Fibroblast of villous mesenchyme (primary cell): ENCODE measurements at places on chromosomes 1 and 21. TPM values are rescaled to one million over a fixed set of nuclear protein-coding genes. Genes with fewer than 3 reads are reported as not detected.

GRCh38 chr1:76154206-76154956 lies 79.8 kb downstream of the ST6GALNAC3 start:
- peak; percentile 68 for DNase-seq

GRCh38 chr1:50152236-50152635 lies 43.5 kb downstream of the ELAVL4 start:
- DNase-seq, result no peak

- no peak for DNase-seq
Observed at GRCh38 chr1:11578004-11578403, 76.2 kb downstream of the FBXO2 start.

DNA sequence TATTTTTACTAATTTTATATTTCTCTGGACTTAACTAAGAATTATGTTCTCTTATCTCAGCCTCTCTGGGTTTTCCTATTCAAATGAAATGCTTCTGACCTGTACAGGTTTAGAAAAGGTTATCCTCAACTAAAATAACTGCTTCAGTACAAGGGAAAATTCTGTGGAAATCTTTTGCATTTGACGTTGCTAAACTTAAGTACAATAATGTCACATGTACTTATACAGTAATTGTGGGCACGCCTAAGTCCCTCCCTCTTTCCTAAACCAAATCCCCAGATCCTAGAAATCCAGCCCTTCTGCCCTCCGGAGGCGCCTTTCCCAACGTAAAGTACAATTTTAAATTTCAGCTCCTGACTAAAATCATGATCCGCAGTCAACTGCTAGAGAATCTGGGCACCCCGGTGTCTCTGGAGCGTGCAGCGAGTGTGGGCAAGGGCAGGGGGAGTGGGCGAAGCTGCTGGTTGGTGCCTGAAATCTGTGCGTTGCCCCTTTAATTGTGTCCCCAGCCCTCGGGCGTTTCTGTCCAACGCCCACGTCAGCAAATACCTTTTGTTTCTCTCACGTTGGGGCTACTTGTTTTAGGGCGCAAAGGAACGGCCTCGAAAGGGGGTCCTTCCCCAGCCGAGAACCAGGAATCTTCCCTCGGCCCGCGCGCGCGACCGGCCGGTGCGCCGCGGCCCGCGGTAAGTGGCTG lies at the start of gene ZBTB8A:
TSS of gene ZBTB8A (plus strand) at position 541 of the 697 bp plus-strand sequence. CDS start 53,505 bp downstream, outside the sequence.
- peak; percentile 76 for DNase-seq

GRCh38 chr1:151058692-151059091 lies 730 bp downstream of the CDC42SE1 start:
- peak; percentile 48 for DNase-seq

- no peak for DNase-seq
Observed at GRCh38 chr1:167554028-167554779, 642 bp upstream of the CREG1 start.

DNA sequence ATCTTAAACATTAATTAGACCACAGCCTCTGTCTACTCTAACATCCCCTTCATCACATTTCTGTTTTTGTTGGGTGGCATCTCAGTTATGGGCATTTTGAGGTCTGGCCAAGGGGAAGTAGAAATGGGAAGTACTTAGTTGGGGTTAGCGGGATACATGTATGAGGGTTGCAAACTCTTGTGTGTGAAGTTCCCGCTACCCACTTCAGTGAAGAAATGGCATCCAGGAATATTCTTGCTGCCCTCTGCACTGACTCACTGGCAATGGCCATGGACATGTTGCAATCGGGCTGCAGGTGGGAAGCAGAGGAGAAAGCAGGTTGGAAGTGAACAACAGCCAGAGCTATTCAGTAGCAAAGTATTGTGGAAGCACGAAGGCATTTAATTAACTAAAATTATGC lies 7.4 kb downstream of the CD48 start:
- DNase-seq, result no peak

DNA sequence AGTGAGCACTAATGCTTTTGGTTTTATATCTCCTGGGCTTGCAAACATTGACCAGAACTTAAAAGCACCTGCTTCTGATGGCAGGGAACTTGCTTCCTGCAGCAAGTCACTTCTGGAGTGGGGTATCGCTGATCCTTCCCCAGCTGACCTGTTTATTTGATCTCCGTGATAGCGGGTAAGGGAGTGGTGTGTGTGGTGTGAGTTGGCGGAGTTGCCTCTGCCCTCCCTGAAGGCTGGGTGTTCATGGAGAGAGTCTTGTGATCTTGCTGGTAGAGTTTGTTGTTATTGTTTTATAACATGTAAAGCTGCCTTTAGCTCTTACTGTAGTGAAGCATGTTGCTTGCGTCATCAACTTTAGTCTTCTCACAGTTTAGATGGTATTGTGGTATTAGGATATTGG lies 3.9 kb downstream of the MFN2 start:
- peak; percentile 71 for DNase-seq

- no peak for DNase-seq
Observed at GRCh38 chr1:172931761-172932160, 119.0 kb downstream of the TNFSF18 start.

GRCh38 chr1:164087906-164088453 lies 471.0 kb upstream of the PBX1 start:
- no peak for DNase-seq

DNA sequence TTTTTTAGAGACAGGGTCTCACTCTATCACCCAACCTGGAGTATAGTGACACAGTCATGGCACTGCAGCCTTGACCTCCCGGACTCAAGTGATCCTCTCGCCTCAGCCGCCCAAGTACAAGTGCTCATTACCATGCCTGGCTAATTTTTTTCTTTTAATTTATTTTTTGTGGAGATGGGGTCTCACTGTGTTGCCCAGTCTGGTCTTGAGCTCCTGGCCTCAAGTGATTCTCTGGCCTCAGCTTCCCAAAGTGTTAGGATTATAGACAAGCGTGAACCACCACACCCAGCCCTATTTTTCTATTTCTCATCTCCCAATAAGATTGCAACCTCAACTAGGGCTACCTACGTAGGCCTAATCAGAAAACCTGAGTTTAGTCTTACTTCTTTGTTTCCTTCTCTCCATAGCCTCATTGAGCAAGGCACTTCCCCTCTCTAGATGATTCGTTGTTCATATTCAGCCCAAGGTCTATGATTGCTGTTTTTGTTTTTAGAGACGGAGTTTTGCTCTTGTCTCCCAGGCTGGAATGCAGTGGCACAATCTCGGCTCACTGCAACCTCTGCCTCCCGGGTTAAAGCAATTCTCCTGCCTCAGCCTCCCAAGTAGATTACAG lies 1.1 kb upstream of the KPNA6 start:
- DNase-seq, result no peak

DNA sequence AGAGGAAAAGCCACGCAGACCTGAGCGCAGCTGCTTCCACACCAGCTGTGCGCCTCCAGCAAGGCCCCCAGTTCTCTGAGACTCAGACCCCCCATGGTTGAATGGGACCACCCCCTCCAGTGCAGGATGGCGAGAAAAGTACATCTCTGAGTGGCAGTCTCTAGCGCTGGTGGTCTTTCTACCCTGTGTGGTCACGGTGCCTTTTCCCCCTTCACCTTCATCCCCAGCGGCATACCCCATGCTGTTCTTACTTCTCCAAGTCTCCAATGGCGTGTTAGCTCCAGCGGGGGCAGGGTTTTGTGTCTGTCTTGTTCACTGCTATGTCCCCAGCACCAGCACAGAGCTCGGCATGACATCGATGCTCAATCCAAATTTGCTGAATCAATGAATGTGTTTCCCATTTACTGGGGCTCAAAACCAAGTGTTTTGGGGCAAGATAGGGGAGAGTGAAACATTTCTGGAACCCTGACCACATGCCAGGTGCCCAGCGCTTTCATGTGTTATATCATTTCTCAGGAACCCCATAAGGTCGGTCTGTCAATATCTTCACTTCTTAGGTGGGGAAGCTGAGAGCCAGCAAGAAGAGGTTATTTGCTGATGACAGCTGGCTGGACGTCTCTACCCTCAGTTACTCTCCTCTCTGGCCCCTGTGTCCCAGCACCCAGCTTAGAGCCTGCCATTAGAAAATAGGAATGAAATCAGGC lies 959 bp upstream of the SDC3 start:
- DNase-seq, result no peak

DNA sequence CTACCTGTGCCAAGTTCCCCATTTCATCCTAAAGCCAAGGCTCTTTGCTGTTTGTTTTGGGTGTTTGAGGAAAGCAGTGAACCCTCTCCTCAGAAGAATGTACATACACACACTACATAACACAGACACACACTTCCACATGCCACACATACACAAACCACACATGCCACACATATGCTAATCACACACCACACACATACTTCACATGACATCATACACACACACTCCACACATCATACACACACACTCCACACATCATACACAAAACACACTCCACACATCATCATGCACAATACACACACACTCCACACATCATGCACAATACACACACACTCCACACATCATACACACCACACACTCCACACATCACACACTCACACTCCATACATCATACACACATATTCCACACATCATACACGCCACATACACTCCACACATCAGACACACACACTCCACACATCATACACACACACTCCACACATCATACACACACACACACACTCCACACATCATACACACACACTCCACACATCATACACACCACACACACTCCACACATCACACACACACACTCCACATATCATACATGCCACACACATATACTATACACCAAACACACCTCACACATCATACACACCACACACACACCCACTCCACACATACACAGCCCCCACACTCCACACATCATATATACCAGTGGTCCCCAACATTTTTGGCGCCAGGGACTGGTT lies 22.7 kb upstream of the ZNF436 start:
- no peak for DNase-seq

DNA sequence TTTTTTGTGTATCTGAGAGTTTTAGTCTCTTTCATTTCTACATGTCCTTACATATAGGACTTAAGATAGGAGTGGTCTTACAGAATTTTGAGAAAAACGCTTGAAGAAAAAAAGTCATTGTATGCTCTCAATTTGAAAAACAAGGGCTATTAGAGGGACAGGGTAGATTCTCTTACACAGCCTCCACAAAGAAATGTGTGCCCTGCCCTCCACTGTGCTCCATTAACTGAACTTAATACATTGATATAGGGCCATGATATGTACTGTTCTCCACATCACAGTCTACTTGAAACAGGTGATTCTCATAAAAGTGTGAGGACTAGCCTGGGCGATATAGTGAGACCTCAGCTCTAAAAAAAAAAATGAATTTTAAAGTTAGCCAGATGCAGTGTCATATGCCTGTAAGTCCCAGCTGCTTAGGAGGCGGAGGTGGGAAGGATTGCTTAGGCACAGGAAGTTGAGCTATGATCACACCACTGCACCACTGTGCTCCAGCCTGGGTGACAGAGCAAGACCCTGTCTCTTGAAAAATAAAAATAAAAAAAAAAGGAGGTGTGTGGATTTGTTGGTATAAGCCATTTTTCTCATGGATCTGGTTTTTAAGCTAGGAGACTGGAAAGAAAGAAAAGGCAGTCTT lies 77.0 kb downstream of the HMCN1 start:
- no peak for DNase-seq

- no peak for DNase-seq
Observed at GRCh38 chr1:174266991-174267612, 107.8 kb downstream of the RABGAP1L start.

- no peak for DNase-seq
Observed at GRCh38 chr1:63705078-63705477, 68.7 kb upstream of the ROR1 start.

- no peak for DNase-seq
Observed at GRCh38 chr1:234519506-234519905, 40.5 kb upstream of the TARBP1 start.

GRCh38 chr1:159122005-159122621 lies 45.5 kb upstream of the AIM2 start:
- DNase-seq, result peak; percentile 7

- peak; percentile 25 for DNase-seq
Observed at GRCh38 chr1:60274422-60275290, 201.1 kb upstream of the C1orf87 start.

DNA sequence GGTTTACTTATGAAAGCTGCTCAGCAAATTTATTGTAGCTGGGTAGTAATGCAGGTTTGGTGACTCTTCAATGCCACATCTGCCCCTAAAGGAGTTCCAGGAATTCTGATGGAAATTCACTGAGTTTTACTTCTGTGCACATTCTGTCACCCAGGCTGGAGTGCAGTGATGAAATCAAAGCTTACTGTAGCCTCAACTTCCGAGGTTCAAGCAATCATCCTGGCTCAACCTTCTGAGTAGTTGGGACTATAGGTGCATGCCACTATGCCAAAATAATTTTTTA lies 150.6 kb upstream of the RUNX1 start:
- no peak for DNase-seq

DNA sequence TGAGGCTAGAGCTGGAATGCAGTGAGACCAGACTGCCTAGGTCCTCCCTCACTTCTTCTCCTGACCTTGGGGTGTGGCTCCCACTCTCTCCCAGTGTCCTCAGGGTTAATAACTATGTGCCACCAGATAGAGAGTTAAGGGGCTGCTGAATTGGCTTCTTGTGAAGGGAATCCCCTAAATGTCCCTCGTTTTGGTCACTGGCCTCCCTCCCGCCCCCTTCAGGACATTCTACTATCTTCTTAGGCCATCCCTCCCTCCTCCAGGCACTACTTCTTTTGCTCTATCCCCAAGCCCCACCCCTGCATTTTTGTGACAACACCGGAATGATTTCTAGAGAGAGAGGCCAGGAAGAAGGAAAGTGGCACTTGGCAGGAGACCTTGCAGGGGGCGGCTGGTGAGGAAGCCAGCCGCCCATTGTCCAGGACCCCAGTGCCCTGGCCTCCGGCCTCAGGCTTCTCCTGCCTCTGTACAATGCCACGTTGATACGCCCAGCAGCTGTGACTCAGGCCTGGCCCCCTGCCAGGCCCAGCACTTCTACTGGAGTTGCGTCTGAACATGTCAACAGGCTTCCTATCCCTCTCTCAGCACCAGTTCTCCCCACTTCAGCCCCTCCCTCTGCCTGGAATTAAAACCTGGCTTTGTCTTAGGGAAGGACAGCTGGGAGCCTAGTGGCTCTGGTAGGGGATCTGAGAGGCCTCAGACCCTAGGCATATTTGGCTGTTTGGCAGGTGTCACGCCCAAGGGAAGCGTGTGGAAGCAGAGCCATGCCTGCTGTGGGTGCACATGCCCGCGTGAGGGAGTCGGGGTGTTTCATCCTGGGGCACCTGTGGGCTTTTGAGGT lies 9.1 kb downstream of the LMNA start:
- DNase-seq, result peak; percentile 98

- peak; percentile 85 for DNase-seq
Observed at GRCh38 chr1:233613252-233614172, at the start of gene KCNK1. KCNK1 (plus strand) TSS chr1:233614106; CDS start chr1:233614172, 66 bp downstream.

DNA sequence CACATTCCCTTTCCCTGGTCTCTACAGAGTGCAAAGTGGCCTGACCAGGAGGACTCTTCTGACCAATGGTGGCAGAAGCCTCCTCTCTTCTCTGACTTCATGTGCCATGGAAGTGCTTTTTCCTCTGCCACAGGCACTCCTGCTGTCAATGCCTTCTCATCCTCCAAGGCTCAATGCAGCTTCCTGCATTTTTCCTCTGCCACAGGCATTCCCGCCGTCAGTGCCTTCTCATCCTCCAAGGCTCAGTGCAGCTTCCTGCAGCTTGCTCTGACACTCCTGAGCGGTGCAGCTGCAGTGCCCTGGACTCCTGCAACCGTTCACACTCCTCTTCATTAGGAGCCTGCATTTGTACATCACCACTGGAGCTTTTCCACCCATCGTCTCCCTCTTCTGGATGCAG lies 4.7 kb upstream of the ADARB1 start:
- DNase-seq, result peak; percentile 28

The WNT9A gene
- under 0.01 and 0.32 TPM in 2 replicates for total RNA-seq

The SLC16A4 gene
- 73.4 and 241 TPM in 2 replicates for total RNA-seq

The FMO2 gene
- total RNA-seq, result 0.97 and 1.7 TPM in 2 replicates

The BCAN gene
- total RNA-seq, result not detected in 2 replicates

The RHBDL2 gene
- total RNA-seq, result 0.97 and 1.7 TPM in 2 replicates

The DCST1 gene
- total RNA-seq, result not detected in 2 replicates

The GBP4 gene
- total RNA-seq, result 14.2 and 44.5 TPM in 2 replicates

The CELF3 gene
- total RNA-seq, result not detected in 2 replicates

The S100A3 gene
- total RNA-seq, result 18.0 and 20.3 TPM in 2 replicates

The RGS7 gene
- under 0.01 and 0.43 TPM in 2 replicates for total RNA-seq

The GPR52 gene
- total RNA-seq, result 1.9 and 2.6 TPM in 2 replicates

The ADCY10 gene
- under 0.01 TPM in 1 of 2 replicates, not detected in the other for total RNA-seq
